ENCODE measurements at places on chromosomes 6 and 20.

DNA sequence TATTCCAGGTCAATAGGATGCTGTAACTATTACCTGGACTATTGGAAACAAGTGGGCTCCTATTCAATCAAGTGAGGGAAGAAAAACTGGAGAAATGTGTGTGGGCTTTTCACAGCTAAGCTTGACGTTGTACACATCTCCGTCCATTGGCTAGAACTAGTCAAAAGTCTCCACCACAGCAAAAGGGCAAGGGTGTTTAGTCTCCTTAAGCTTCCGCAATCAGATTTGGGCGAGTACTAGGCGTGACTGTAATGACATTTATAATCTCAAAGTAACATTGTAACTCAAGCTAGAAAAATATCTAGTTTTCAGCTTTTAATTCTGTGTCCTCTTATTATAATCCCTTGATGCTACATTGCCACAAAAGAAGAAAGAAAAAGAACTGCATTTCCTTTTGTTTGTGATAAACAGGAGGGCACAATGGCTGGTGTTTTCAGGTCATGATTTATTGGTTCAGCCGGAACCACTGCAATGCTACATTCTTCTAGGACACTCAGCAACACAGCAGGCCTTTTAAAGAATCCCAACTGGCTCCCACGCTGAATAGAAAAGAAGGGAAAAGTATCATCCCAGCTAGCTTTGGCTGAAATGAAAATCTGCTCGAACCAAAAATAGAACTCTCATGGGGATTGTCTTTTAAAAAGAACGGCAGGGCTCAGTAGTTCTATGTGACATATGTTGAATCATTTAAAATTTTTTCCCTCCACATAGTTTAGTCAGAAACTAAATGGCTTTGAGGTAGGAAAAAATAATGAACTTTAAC, 387.7 kb downstream of the BTBD3 start:
- no peak for DNase-seq

- no peak for DNase-seq
These were observed 180.4 kb upstream of the RIN2 start for GRCh38 chr20:19577692-19578091.

DNA sequence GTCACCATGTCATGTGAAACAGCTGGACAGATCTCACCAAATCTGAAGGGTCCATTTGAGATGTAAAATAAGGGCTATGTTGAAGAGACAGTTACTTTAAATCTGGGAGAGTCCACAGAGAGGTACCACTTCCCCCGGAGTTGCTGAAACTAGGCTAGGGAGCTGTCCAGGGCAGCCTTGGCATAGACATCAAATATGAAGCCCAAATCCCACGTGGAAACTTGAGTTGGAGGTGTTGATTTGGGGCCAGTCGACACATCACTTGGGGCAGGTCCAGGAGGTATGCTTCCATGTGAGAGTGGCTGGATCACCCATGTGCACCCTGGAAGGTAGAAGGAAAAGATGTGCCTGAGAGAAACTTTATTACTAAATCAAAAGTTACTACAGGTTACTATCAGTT, 12.0 kb upstream of the SERPINB9 start:
- DNase-seq, result no peak

GRCh38 chr6:125120054-125120590, 33.5 kb upstream of the TPD52L1 start:
- no peak for DNase-seq

- DNase-seq, result no peak
These were observed 796 bp upstream of the RREB1 start for GRCh38 chr6:7106752-7107577.

DNA sequence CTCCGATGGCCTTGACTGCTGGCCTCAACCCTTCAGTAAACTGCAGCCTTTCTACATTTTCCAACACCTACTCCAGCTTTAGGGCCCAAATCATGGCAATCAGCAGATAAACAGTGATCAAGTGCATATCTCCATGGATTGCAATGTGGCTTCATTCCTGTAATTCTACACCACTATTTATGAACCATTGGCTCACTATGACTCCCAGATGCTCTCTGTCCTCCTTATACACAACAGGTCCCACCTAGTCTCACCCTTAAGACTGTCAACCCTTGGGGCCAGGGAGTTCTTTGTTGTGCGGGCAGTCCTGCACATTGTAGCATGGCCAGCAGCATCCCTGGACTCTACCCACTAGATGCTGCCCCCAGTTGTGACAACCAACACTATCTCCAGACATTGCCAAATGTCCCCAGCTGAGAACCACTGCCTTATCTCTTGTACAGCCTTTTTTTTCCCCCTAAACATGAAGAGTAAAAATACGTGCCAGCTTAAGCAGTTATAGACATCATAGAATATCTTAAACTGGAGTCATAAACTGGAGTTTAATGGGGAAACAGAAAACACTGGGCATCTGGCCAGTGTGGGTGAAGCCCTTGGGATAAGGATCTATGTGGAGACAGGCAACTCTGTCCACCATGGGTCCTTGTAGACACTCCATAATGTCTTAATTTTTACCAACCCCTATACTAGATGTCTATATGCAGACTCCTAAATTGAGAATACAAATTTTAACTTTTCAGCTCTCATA, 21.1 kb downstream of the MRPL14 start:
- DNase-seq, result no peak

DNA sequence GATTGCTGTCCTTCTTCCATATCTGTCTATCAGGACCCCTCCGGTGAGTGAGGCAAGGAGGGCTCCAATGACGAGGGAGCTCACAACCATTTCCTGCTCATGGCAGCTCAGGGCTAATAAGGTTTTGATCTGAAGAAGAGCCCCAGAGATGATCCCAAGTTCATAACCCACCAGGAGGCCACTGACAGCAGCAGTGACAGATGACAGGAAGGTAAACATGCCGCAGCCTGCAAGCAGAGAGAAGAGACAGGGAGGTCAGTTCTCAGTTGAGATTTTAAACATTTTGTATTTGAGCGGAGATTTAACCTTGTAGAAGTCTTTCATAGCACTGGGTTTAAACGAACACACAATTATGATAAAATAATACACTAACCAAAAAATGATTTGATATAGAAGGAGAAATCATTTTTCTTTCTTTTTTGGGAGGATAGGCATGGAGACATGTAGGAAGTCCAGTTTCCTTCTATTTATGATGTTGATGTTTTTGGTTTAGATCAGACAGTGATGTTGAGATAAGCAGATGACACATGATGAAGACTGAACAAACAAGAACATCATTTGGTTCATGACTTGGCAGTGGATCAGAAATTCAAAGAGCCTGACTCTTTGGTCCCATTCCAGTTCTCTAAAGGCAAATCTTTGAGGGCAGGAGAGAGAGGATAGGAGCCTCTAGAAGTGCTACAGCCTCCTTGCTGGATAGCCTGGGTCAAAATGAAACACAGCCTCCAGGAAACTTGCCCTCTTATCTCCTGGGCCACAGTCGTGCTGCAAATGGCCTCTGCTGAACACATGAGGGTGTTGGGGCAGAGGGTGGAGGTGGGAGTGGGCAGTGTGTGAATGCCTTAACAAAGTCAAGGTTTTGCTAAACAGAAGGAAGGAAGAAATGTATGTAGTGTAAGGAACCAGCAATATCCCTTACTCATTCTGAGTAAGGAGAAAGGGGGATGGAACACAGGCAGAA, 22.6 kb downstream of the SLC2A12 start:
- no peak for DNase-seq

DNA sequence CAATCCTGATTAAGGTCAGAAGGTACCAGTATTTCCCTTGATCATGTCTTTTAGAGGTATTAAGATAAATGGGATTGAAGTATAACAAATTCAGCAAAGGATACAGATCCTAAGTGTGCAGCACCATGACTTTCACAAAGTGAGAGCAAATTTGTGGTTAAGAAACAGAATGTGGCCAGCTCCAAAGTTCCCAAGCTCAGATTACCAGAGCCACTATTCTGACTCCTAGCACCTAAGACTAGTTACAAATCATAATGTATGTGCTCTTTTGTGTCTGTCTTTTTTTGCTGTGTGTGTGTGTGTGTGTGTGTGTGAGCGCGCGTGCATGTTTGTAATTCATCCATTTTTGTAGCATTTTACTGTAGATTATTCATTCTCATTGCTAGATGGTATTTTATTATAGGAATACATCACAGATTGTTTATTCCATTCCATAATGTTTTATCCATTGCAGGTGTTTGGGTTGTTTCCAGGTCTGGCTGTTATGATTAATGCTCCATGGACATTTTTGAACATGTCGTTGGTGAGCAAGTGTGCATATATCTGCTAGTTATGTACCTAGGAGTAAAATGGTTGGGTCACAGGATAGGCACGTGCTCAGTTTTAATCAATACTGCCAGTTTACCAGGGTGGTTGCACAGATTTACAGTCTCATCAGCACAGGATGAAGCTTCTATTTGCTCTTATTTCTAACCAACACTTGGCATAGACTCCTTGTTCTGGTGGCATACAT, 314.0 kb upstream of the JAG1 start:
- no peak for DNase-seq

GRCh38 chr6:154986787-154987235, 8.3 kb upstream of the TIAM2 start:
- no peak for DNase-seq

DNA sequence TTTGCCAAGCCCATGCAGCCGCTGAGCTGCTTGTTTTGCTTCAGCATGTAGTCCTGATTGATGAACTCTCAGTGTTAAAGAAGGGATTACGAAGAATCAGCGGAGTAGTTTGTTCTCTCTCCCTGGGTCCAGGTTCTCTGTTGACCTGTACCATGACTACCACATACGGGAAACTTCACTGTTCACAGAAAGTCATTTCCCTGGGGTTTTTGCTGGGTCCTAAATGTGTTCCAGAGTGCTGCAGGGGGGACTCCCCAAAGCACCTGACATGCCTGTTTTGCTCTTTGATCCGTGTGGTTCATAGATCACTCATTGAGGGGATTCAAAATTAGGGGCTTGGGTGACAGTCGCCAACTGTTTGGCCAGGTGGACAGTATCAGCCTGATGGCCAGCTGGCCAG, 5.5 kb downstream of the LSM14B start:
- no peak for DNase-seq

DNA sequence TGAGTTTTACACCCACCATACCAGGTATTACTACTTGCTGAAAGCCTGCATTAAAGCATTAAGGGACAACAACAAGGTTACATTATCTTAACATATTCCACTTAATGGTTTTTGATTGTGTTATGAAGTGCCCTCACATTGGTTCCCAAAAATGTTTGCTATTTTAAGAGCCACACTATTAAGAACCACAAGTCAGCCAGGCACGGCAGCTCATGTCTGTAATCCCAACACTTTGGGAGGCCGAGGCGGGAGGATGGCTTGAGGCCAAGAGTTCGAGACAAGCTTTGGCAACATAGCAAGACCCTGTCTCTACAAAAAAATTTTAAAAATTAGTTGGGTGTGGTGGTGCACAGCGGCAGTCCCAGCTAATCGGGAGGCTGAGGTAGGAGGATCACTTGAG, 28.2 kb downstream of the ATXN1 start:
- DNase-seq, result no peak

- no peak for DNase-seq
These were observed 79.6 kb downstream of the YTHDF1 start for GRCh38 chr20:63136296-63136695.

GRCh38 chr6:152380993-152381898, 255.9 kb downstream of the SYNE1 start:
- DNase-seq, result peak; percentile 83

DNA sequence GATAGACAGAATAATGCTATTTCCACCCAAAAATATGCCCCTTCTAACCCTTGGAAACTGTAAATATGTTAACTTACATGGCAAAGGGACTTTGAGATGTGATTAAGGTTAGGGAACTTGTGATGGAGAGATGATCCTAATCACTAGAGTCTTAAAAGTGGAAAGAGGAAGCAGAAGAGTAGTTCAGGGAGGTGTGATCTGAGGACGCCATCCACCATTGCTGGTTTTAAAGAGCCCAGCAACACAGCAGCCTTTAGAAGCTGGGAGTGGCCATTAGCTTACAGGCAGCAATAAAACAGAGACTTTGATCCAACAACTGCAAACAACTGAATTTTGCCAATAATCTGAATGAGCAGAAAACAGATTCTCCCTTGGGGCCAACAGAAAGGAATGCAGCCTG, 30.6 kb downstream of the ZNF311 start:
- no peak for DNase-seq

GRCh38 chr6:49841424-49841823, 24.9 kb downstream of the CRISP1 start:
- DNase-seq, result no peak

DNA sequence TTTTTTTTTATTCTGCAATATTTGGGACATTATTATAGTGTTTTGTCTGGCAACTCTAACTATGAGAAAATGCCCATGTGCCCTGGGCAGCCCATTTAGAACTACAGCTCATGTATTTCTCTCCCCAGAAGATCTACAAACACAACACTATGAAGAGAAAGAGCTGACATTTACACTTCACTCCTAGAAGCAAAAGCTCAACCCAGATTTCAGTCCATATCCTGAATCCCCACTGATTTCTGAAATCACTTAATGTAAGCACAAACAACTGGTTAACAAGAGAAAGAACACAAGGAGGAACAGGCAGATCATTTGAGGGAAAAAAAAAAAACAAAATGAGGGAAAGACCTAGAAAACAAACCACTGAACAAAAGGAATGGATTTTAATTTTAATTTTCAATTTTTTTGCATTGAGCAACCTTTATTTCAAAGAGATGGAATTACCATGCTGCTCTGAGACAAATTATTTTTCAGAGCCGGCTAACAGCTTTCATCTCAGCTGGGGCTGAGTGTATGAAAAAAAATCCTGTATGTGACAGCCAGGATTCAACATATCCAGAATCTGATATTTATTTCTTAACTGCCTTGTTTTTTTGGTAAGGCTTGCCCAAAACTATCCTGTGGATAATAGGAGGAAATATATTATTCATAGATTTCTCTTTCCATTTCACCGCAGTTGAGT, 32.5 kb downstream of the KIAA0319 start:
- DNase-seq, result no peak

- no peak for DNase-seq
These were observed 260.9 kb downstream of the SLC24A3 start for GRCh38 chr20:19473216-19473921.

DNA sequence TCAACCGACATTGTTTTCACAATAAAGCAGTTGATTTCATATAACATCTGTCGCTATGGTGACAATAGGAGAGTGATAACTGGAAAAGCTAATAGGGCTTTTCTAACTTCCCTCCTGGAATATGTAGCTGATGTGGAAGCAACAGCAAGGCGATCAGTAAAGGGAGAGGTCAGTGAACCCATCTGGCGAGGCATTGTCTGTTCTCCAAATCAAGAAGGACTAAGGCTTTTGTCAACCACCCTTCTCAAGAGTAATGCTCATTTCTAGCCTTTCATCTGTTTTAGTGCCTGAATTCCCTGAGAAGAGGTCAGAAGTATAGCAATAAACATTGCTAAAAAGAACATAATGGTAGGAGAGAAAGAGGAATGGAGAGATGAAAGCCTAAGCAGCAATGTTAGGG, 201.3 kb downstream of the AKAP7 start:
- no peak for DNase-seq
